ENCODE measurements at places on chromosomes 2 and 18.
A peak's percentile ranks its signal among the peaks of the same experiment; 100 is the strongest.

- DNase-seq, result no peak
Measured at GRCh38 chr2:63003351-63003750, 47.3 kb upstream of the OTX1 start.

GRCh38 chr18:9826685-9827084 lies 59.1 kb upstream of the TXNDC2 start:
- no peak for DNase-seq

- DNase-seq, result no peak
Measured at GRCh38 chr2:43751476-43751990, 22.3 kb upstream of the DYNC2LI1 start.

GRCh38 chr2:241812730-241813643 lies 4.0 kb downstream of the NEU4 start:
- no peak for DNase-seq

DNA sequence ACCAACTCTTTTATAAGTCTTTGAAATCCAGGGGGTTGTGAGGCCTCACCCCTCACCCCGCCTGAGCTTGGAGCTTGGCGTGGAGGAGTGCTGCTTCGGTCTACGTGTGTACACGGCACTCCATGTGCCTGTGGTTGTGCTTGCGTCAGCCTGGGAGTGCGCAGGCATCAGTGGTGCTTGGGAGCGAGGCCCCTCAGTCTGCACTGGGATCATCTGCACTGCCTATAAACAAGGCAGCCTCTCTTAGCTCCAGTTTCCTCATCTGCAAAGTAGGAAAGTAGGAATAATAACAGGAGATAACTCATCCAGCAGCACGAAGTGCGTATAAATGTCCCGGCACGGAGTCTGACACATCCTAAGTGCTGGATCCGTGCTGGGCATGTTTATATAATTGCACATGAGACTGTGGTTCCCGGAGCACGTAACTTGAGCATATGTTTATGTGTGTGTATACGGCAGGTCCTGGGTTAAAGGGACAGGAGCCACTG lies 1.2 kb downstream of the GYPC start:
- DNase-seq, result peak; percentile 96

DNA sequence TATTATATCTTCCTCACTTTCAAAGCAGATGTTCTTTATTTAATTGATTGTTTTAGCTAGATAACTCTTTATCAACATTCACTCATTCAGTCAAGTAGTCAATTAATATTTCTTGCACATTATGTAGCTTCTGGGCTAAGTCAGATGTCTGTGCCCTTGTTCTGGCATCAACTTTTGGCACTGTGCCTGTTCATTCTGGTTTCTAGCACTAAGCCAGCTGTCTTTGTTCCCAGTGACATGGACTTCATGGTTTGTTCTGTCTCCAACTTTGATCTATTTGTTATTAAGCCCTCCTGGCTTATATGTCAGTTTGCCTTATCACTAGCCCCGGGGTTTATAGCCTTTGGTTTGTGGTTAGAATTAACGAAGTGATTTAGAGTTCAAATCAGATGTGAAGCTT lies 247.9 kb upstream of the SYT4 start:
- no peak for DNase-seq

- DNase-seq, result no peak
Measured at GRCh38 chr2:11404376-11405073, 60.1 kb upstream of the ROCK2 start.

Data from fibroblast of mammary gland (primary cell).